ENCODE measurements at places on chromosomes 1 and 21.

- no peak for DNase-seq
Observed at GRCh38 chr1:171334024-171334640, 20.1 kb downstream of the FMO4 start.

GRCh38 chr1:164764333-164764732, 205.3 kb downstream of the PBX1 start:
- DNase-seq: no peak

DNA sequence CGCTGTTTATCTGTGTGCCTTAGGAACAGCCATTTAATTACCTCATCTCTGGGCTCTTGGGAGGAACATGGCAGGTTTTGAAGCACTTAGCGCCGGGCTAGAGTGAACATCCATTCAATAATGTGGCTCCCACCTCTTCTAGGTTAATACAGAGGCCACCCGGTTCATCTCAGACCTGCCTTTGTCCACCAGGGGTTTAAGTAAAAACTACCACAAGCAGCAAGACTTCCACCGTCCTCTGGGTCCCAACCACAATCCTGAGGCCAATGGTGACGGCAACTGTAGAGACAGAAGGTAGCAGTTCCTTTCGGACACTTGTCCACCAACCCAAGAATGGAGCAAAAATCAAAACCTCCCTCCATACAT, 924 bp upstream of the DDOST start:
- DNase-seq: no peak

- no peak for DNase-seq
Observed at GRCh38 chr1:96843196-96843595, 121.6 kb downstream of the PTBP2 start.

GRCh38 chr1:156540955-156541354, 31.4 kb downstream of the IQGAP3 start:
- no peak for DNase-seq

DNA sequence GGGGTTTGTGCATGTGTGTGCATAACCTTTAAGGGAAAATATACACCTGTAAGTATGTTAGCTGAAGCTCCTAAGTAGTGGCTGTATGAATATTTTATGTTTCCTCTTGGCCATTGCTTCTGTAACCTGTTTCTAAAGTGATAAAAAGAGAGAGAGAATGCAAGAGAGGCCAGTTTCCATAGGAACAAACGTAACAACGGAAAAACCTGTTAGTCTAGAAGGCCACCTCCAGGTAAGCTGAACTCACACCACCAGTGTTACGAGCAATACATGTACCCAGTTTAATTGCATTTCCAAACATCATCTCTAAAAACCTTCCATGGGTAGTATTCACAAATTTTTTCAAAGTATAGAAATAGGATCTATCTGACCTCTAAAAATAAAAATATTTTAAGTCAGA, 63.1 kb downstream of the PLPPR4 start:
- peak; percentile 51 for DNase-seq

- DNase-seq: no peak
Observed at GRCh38 chr21:33313183-33313582, 11.6 kb upstream of the IFNAR1 start.

- no peak for DNase-seq
Observed at GRCh38 chr1:32199717-32200072, 700 bp upstream of the CCDC28B start.

GRCh38 chr1:174519844-174520243, 72.1 kb downstream of the GPR52 start:
- no peak for DNase-seq

- DNase-seq: no peak
Observed at GRCh38 chr21:45709173-45709572, 65.6 kb downstream of the PCBP3 start.

GRCh38 chr1:237998581-237998980, 107.9 kb upstream of the ZP4 start:
- no peak for DNase-seq

GRCh38 chr21:31599013-31599412, 60.5 kb upstream of the SOD1 start:
- DNase-seq: no peak
